ENCODE measurements at places on chromosomes 5 and 9. TPM values are rescaled to one million over a fixed set of nuclear protein-coding genes. Genes with fewer than 3 reads are reported as not detected.

Gene RASGRF2
- total RNA-seq: 10.8 TPM

Gene C9orf153
- 0.54 TPM for total RNA-seq

Gene PCDHGA6
- 0.80 TPM for total RNA-seq

Gene CDC25C
- 7.5 TPM for total RNA-seq

Gene HAPLN1
- total RNA-seq: not detected

Gene ASPN
- total RNA-seq: not detected
